ENCODE measurements at places on chromosomes 1 and 21.
A peak's percentile ranks its signal among the peaks of the same experiment; 100 is the strongest.

DNA sequence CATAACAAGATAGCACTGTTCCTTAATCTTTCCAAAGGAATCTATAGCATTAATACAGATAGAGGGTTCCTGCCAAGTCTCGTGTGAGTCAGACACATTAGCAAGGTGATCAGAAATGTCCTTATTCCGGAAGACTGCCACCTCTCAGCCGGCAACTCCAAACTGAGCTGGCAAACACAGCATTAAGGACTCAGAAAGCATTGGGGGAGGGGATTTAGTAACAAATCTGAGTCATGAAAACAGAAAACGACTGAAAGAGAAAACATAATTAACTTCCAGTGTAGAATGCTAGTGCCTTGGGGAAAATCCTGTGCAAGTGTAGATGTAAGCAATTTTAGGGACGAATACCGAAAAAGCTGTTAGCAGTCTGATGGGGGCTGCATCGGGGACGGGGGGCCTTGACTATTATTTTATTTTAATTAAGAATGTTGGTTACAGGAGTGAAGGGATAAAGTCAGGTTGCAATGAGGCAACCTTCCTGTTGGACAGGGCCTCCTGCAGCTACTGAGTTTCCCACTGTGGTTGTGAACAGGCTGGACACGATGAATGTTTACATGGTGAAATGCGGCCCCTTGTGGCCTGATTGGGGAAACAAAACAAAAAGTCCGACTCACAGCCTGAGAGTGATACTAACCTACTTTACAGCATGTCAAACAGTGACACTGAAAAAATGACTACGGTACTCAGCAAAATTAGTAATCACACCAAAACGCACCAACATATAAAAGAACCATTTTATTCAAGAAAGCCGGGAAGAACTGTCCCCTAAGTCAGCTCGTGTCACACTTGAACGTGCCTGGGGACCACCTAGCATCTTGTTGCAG is 20.7 kb downstream of the MIS18A start:
- DNase-seq: peak; percentile 93

DNA sequence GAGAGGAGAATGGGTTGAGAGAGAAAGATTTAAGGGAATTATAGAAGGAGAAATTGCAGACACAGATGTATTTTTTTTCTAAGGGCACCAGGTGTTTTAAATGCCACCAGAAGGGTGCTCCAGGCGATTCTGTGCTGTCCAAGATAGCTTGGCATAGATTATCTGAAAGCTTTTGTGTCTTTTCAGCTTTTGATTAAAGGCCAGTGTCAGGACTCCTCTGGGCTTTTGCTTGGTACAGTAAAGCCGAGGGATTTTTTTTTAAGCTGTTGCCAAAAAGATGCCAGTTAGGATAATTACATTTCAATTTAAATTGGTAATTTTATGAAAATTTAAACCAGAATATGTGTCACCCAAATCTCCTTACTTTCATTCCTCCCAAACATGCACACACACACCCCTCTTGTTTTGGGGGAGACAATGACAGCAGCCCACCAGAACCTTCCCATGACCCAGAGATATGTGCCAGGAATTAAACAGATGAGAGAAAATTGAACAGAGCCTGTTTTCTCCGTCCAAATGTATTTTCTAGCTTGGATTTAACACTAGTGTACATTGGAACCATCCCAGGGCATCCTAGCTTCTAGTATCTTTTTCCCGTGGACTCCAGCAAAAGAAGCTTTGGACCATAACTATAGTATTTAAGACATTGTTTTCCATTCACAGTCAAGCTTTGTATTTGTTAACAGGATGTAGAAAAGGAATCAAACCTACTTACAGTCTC is 670.7 kb upstream of the CXADR start:
- DNase-seq: no peak

- DNase-seq: peak; percentile 89
These were observed 171.9 kb upstream of the NR5A2 start for GRCh38 chr1:199855580-199855979.

GRCh38 chr21:44872649-44873355 is 688 bp downstream of the PTTG1IP start:
- DNase-seq: peak; percentile 61

DNA sequence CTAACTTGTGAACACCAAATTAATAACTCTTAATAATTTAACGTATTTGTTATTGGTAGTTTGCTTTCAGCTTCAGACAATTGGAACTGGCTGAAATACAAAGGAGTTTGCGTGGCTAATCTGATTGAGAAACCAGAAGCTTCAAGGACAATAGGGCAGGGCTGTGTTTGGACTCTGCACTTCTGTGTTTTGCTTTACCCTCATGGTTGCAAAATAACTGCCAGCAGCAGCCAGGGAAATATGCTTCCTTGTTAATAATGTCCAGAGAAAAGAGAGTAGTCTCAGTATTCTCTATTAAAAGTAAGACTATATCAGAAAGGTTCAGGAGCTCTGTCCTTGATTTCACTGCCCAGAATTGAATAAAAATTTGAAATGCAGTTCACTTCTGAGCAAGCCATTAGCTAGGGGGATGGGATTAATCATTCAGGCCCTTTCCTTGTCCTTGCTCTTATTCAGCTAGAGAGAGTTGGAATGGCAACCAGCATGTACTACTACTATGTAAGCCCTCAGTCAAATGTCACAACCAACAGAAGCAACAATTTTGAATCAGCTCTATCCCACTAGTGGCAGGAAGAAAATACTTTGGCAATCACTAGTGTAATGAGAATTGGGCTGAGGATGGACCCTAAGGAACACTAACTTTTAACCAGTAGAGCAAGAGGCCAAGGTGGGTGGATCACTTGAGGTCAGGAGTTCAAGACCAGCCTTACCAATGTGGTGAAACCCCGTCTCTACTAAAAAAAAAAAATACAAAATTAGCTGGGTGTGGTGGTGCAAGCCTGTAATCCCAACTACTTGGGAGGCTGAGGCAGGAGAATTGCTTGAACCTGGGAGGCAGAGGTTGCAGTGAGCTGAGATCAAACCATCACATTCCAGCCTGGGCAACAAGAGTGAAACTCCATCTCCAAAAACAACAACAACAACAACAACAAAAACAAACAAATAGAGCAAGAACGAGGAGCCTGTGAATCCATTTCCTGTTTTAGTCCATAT is 76.8 kb downstream of the POU2F1 start:
- peak; percentile 5 for DNase-seq

- peak; percentile 65 for DNase-seq
These were observed 63.2 kb downstream of the PLEKHA6 start for GRCh38 chr1:204296431-204296988.

GRCh38 chr1:183121609-183122008 is 64.5 kb upstream of the LAMC2 start:
- DNase-seq: no peak

DNA sequence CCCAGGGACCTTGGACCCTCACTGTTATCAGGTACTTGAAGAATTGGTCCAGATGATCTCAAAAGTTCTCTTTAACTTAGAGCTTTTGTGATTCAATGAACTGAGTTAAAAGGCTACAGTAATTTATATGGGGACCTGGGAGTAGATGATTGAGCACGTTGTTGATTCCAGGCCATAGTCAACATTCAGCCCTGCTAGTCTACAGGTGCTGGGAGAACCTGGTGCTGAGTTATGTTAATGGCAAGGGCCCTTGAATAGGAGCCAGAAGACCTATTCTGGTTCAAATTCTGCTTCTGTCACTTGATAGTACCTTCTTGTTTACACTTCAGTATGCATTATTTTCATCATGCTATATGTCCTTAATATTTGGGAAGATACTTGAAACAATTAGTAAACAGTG is 11.2 kb downstream of the DYRK3 start:
- DNase-seq: no peak

DNA sequence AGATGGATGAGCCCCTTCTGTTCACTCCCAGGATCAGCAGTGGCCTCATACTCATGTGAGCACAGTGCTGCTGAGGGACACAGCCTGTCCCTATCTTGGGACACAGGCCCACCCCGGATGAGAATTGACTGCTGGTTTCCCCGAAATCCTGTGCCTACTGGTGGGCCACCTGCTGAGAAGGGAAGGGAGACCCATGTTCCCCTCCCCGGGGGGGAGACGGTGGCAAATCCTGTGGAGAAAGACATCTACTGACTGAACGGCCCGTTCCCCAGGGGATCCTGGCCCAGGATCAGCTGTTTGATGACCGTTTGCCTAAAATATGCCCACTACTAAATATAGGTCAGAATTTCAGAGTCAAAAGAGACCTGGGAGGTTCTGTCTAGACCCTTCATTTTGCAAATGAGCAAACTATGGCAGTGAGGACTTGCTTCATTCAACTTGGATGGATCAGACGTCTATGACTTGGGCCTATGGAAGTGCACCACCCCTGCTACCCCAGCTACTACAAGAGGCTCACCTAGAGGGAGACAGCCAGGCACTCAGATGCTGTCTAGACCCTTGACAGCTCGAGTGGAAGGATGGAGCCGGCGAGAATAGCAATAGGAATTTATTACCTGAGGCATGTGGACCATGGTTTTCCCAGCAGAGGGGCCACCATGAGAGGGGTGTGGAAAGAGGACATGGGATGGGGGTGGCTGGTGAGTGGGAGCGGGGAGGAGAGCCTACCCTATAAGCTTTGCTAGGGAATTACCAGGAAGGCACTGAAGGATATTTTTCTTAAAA is 15.6 kb upstream of the THEMIS2 start:
- no peak for DNase-seq

- DNase-seq: peak; percentile 17
These were observed 16.3 kb downstream of the LRRC71 start for GRCh38 chr1:156936721-156937220.

DNA sequence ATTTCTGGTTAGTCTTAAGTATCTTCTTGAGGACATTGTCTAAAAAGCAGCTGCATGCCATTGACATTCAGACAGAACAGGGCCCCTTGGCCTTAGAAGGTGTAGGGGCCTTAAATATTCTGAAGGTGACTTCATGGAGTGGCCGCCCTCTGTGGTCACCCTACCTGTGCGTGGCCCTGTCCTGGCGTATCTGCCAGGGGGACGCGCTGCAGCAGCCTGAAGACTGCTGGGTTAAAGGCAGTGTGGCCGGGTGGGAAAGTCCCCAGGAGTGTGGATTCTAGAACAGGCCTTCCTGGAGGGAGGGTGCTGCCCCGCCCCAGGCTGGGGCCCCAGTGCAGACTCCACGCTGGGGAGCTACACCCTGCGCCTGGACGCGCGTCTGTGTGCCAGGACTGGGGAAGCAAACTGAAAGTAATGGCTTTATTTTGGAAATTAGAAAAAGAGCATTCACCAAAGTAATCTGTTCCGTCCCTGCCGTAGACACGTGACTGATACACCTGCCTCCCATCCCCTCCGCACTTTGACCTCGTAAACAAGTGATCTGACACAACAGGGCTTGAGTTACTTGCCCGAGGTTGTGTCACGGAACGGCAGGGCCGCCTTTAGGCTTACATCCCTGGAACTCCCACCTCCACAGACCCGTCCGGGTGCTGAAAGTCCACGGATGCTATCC is 1.8 kb downstream of the AGPAT3 start:
- no peak for DNase-seq

DNA sequence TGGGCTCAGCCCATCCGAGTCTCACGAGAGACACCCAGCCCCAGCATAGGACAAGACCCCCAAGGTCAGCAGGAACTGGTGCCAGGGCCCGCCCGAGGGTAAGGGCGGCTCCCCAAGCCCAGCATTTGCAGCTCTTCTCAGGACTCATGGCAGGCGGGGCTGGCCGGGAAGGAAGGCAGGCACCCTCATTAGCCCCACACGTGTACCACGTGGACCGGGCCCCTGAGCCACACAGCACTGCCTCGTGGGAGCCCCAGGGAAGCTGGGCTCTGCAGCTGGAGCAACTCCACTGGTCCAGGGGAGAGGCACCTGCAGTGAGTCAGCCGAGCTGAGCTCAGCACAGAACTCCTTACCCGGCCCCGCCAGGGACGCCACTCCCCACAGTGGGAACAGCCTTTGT is 97.7 kb upstream of the IFFO2 start:
- DNase-seq: no peak

DNA sequence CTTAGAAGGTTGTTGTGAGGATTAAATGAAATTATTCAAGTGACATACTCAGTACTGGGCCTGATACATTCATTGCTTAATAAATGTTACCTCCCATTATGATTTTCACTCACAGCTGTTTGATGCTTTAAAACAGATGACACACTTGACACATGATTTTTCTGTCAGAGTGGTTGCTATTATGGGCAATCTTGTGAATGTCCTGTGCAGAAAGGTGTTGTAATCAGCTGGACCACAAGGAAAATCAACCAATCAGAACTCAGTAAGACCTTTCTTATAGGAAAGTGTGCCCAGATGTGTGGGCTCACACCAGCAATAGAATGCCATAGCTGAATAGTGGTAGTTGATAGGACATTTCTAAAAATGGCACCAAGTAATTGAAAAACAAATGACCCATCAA is 23.5 kb downstream of the GJA5 start:
- no peak for DNase-seq

DNA sequence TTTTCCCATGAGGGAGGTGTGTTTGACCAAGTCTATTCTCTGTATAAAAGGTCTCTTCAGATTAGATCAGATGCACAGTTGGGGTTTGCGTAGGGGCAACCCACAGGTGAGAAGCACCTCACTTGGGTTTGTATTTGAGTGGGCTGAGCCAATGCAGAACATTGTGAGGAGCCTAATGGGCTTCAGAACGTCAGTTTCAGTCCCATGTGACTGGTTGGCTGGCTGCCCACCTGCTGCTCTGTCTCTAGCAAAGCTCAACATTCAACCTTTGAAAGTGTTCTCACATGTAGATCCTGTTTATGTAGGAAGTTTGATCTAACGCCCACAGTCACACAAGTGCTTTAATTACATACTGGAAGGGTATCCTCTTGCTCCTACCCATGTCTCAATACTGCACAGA is 105.5 kb downstream of the FASLG start:
- DNase-seq: no peak

Measured in GM23248 (cell line).